ENCODE measurements at places on chromosomes 4 and X.

GRCh38 chrX:53422861-53423306 is at the start of gene RIBC1:
RIBC1 (plus strand) TSS chrX:53422873; CDS start chrX:53426277, 3,404 bp downstream.
- no peak for DNase-seq

- no peak for DNase-seq
Measured at GRCh38 chrX:69083361-69083760, 81.9 kb downstream of the PJA1 start.

- no peak for DNase-seq
Measured at GRCh38 chr4:73438582-73439215, 2.7 kb downstream of the AFP start.

- no peak for DNase-seq
Measured at GRCh38 chr4:97153042-97153441, 990.2 kb downstream of the STPG2 start.

DNA sequence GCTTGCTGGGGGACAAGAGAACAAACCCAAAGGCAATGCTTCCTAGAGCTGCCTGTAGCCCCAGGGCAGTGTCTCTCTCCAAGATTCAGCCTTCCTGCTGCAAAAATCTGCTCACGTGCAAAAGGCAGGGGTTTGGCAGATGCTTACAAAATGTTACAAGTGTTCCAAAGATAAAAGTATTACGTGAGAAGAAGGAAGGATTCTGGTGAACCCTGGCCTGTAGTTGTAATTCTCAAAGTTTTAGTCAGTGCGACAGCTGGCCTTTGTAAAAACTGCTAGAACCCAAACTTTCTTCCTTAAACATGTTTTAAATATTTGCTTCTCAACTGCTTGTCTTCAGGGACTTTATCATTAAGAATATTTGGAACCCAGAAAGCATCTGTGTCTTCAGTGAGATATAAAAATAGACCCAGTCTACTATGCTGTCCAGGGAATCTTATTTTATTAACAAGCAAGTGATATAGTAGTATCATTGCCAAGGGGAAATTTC is 232.3 kb downstream of the FRMPD4 start:
- DNase-seq = no peak

DNA sequence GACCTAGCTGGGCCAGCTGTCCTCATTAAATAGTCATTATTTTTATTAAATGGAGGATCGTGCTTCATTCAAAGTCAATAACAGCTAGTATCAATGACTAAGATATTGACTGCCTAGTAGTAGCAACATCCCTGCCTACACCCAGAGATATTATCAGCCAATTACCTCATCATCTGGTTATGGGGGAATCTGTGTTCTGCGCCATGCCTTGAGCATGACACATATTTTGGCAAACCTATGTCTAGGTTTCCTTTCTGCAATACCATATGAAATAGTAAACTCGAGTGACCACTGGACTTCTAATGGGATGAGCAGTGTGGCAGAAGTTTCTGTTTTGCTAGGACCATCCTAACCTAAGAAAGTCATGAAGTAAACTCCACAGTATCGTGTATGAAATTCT is 50.0 kb upstream of the AADAT start:
- no peak for DNase-seq

DNA sequence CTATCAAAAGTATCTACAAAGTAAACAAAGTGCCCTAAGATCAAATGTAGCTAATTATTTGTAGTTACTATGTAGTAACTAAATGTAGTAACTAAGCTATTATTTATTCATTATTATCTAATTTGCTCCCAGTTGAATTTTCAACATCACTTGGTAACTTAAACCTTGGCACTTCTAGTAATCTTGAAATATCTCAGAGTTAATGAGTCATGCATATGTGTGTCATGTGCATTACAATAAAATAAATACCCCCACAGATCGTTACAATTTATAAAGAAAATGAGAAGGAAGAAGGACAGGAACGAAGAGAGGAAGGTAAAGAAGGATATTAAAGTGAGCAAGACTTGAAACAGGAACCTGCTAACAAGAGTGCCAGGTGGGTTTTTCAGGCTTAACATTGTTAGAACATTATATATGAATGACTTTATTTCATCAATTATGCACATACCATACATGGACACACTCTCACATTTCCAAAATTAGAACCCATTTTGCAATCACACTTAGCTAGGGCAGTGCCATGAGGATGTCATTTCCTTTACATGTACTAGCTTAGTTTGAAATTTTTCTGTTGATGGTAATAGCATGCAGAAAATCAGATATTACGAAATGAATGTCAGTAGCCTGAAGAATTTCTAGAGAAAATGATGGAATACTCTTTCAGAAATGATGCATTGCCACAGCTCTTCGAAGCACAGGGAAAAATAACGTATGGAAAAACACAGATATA is 1670.4 kb upstream of the AGA start:
- DNase-seq = no peak

GRCh38 chr4:135244056-135244455 is 1042.5 kb upstream of the PABPC4L start:
- DNase-seq = no peak

- no peak for DNase-seq
Measured at GRCh38 chr4:82645936-82646565, 84.3 kb upstream of the TMEM150C start.

DNA sequence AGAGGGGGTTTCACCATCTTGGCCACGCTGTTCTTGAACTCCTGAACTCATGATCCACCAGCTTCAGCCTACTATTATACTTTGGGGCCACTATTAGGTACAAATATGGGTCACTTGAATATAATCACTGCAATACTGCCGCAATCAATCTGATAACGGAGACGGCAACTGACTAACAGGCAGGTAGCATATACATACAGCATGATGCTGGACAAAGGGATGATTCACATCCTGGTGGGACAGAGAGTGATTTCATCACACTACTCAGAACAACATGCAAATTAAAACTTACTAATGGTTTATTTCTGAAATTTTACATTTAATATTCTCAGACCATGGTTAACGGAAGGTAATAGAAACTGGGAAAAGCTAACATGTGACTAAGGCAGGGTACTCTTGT is 10.9 kb downstream of the LRBA start:
- DNase-seq = no peak

DNA sequence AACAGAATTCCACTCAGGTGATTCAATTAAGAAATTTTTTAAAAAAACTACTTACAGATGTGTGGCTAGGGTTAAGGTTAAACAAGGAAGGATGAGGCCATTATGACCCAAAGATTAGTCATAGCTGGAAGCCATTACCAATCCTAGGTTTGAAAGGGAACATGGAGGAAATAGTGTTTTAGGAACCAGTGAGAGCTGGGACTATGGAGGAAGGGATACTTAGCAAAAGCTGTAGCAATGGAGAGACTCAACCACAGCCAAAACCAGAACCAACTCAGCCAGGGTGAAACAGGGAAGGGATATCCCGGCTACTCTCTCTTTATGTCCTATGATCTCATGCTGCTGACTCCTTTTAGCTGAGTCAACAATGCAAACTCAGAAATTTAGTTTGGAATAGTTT is 148.6 kb upstream of the CNKSR2 start:
- no peak for DNase-seq

GRCh38 chr4:6502147-6502546 is 29.7 kb upstream of the PPP2R2C start:
- DNase-seq = no peak

DNA sequence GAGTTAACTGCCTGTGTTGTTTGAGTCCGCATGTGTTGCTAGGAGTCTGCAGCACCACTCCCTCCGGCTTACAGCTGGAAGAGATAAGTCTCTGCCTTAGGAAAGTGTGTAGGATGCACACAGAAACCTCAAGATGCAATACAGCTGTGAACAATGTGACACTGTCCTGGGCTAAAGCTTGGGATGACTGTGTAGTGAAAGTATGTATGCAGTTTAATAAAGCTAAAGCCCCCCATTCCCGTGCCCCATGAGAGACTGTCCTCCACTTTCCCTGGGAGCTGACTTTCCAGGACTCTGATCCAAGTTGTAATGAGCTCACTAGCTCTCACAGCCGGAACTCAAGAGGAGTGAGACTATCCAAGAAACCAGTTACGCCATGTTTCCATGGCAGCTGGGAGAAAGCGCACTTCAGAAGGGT is 156.6 kb upstream of the FTHL17 start:
- no peak for DNase-seq

DNA sequence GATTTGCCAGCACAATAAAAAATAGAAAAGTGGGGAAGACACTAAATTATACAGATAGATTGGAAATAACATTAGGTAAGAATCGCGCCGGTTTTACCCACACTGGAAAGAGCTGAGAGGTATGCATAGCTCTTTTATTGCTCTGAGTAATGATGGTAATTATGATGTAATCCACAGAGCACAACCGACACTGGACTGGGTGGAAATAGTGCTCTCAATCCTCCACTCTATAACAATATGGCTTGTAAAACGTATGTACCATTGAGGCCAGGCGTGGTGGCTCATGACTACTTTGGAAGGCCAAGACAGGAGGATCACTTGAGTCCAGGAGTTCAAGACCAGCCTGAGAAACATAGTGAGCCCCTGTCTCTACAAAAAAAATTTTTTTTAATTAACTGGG is 104.3 kb upstream of the RAPGEF2 start:
- no peak for DNase-seq

DNA sequence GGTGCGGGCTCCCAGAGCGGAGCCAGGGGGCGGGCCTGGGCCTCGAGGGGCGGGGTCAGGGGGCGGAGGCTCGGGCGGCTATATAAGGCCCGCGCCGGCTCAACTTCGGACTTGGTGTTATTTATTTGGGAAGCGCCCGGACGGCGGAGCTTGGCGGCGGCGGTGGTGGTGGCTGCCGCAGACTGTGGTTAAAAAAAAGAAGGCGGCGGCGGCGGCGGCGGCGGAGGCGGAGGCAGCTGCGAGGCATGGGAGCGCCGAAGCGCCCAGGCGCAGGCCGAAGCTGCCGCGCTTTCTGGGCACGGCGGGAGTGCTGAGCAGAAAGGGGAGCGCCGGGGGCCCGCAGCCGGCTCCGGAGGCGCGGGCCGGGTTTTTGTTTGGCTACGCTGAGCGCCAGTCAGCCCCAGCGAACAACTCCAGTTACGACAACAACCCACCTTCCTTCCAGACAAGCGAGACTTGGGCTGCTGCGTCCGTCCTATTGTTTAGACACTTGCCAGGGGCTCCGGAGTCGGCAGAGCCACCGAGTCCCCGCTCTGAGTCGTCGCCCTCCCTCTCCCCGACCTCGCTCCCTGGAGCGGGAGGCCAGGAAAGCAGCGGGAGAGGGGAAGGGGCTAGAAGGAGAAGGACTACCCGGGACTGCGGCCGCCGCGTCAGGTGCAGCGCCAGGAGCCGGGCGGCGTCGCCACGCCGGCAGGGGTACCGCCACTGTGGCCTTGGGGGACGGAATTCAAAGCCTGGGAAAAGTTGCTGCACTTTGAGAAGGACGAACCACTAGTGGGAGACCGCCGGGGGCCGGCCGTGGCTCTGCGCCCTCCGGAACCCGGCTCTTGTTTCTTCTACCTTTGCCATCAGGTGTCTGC is at the start of gene SLIT2:
TSS of gene SLIT2 (plus strand) at position 110 of the 860 bp plus-strand sequence. CDS start 1,911 bp downstream, outside the sequence.
- DNase-seq = no peak

GRCh38 chr4:72352711-72353110 is 216.3 kb downstream of the ADAMTS3 start:
- no peak for DNase-seq

- DNase-seq = no peak
Measured at GRCh38 chr4:16672421-16672820, 226.0 kb downstream of the LDB2 start.

DNA sequence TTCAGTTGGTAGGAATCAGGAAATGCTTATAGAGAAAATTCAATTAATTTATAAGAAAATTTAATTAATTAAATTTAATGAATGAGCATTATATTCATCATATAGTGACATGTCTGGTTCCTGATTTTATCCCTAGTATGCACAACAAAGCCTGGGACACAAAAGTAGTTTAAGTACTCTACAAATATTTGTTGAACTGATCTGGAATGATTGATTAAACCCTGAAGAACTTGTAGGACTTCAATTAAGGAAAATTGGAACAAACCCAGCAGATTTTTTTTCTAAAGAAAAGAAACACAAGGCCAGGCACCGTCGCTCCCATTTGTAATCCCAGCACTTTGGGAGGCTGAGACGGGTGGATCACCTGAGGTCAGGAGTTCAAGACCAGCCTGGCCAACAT is 4.5 kb upstream of the APELA start:
- DNase-seq = no peak

DNA sequence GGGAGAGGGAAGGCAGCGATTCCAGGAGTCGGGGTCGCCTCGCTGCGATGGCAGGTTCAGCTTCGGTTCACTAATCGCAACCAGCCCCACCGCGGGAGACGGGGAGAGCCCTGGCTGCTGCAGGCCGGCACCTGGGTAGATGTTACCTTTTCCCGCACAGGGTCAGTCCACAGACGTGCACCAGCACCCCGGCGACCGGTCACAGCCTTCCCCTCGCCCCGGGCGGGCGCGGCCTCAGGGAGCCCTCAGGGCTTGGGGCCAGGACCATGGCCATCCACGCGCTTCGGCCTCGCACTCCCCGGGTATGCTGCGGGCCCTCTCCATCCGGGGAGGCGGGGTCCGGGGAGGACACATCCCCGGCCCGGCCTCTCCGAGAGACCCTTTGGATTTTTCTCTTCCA is 26.1 kb upstream of the EXOC1L start:
- no peak for DNase-seq

DNA sequence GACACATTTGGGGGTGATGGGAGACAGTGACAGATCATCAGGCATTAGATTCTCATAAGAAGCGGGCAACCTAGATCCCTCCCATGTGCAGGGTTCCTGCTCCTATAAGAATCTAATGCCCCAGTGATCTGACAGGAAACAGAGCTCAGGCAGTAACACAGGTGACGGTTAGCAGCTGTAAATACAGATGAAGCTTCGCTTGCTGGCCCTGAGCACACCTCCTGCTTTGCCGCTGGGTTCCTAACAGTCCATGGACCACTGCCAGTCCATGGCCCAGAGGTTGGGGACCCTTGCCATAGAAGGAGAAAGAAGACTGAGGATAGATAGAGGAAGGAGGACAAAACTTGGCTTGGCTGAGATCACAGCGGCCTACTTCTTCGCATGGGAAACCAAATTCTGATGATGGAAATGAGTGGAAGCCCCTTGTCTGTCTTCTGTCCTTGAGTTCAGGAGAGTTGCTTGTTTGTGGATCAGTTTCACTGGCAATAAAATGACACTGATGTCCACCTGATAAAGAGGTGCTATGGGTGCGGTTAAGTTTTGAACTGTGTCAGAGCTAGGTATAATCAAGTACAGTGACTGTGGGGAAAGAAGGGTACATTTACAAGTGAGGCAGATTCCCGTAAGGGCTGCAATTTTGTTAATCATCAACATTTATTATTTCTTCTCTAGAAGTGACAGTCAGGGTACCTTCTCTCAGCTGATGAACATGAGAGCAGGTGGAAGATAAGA is 1.7 kb upstream of the TIFA start:
- DNase-seq = peak; percentile 47

GRCh38 chr4:145884775-145885174 is 53.8 kb downstream of the ZNF827 start:
- DNase-seq = no peak

DNA sequence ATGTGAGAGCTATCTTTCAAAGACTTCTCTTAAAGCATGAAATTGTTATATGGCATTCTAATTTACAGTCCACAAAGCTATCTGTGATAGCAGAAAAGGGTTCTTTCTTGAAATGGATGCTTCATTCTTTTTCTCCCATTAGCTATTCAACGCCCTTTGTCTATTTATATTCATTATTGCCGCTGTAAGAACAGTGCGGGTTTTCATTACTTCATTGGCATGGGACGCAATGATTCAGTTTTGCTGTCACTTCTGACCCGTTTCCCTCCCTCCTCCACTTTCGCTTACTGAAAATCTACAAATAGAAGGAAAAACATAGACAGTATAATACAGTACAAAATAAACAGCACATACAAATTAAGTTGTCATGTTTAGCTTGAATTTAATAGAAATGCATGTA is 394.6 kb downstream of the PCDH7 start:
- no peak for DNase-seq
